ENCODE measurements at places on chromosomes 3 and 15.

GRCh38 chr15:33985287-33985686, 17.0 kb downstream of the CHRM5 start:
- no peak for DNase-seq

DNA sequence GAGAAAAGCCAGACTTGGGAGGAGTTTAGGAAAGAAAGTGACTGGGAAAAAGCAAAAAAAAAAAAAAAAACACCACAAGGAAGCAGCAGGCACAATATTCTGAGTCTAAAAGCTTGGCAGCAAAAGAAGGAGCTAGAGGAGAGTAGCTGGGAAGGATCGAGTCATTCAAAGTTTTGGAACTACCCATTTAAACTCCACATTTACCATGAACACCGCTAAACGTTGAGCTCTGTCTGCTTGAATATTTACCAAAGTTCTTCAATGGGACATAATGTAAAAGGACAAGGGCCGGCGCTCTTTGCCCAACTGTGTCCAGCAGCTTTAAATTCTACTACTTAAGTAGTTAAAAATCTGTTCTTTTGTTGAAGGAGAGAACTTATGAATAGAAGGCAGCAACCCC, 481.9 kb downstream of the FOXP1 start:
- no peak for DNase-seq

GRCh38 chr3:179788996-179789395, 136.2 kb downstream of the USP13 start:
- DNase-seq = no peak

DNA sequence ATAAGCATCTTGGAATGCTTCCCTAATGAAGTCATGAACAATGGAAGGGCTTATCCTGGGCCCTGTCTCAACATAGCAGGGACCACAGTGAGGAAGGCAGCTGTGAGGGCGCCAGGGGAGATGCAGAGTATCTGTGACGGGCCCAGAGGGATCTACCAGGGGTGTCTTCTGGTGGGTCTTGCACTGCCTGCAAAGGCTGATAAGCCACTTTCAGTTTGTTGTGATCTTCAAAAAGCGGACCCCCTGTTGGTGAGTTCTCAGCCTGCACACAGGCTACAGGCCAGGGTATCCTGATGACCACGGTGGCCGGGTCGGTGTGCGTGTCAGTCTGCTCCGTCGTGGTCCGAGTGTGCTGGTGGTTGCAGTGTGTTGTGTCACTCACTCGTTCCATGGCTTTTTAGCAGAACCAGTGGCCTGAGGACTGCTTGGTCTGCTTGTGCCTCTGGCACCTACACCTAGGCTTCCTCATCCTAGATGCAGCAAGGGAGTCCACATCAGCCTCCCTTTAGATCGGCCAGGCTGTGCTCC, 46.8 kb downstream of the CHDH start:
- no peak for DNase-seq

- DNase-seq = no peak
These were observed 733.7 kb downstream of the ZNF385D start for GRCh38 chr3:21017115-21017852.

GRCh38 chr3:129604767-129605166, 1.7 kb downstream of the PLXND1 start:
- no peak for DNase-seq

DNA sequence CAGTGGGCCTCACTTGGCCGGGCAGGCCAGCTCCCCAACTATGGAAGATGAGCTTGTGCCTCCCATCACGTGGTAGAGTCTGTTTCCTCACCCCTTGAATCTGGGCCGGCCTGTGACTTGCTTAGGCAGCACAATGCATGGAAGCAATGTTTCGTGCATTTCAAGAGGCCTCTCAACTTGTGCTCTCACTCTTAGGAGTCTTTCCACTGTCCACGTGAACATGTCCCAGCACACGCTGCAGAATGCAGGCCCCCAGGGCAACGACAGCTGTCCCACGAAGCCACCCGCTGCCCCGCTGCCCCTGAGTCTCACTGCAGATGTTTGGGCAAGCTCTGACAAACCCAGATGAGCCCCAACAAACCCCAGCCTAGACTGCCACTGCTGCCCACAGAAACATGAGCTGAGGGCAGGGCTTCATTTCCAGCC, 27.2 kb upstream of the SLC41A3 start:
- DNase-seq = no peak

- no peak for DNase-seq
These were observed 64.2 kb downstream of the ST3GAL6 start for GRCh38 chr3:98827221-98827920.

DNA sequence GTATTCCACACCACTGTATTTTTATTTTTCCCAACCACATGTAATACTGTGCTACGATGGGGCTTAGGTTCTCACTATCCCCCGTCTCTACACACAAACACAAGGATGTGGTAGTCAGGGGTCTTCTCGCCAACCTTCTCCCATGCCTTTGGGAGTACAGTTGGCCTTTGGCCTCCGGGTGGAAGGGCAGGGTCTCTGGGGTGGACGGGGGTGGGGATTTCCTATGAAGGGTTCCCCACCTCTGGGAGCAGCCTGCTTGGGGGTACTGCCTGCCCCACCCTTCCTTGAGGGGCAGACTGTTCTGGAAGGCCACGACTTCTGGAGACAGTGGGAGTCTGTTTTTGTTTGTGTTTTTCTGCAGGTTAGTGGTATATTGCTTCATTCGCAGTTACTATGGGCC, 21.3 kb upstream of the RAD18 start:
- no peak for DNase-seq

- DNase-seq = no peak
These were observed 2.0 kb downstream of the PXYLP1 start for GRCh38 chr3:141233457-141234161.
